Cortex of kidney (tissue), 1 donor: ENCODE measurements at places on chromosomes 6 and 20.

DNA sequence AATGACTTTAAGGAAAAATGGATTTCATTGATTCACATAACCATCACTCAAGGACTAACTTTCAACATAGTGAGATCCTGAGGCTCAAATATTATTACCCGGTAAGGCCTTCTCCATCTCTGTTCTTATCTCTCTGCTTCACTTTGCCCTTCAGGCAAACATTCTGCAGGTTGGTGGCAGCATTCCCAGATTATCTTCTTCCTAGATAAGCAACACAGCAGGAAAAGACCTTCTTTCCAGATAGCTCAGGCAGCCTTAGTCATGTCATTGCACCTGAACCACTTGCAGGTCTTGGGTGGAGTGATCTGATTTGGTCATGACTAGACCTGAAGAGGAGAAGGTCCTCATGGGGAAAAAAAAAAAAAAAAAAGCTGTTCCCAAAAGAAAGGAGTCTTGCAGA, 5.3 kb upstream of the HIVEP2 start:
- DNase-seq = no peak

DNA sequence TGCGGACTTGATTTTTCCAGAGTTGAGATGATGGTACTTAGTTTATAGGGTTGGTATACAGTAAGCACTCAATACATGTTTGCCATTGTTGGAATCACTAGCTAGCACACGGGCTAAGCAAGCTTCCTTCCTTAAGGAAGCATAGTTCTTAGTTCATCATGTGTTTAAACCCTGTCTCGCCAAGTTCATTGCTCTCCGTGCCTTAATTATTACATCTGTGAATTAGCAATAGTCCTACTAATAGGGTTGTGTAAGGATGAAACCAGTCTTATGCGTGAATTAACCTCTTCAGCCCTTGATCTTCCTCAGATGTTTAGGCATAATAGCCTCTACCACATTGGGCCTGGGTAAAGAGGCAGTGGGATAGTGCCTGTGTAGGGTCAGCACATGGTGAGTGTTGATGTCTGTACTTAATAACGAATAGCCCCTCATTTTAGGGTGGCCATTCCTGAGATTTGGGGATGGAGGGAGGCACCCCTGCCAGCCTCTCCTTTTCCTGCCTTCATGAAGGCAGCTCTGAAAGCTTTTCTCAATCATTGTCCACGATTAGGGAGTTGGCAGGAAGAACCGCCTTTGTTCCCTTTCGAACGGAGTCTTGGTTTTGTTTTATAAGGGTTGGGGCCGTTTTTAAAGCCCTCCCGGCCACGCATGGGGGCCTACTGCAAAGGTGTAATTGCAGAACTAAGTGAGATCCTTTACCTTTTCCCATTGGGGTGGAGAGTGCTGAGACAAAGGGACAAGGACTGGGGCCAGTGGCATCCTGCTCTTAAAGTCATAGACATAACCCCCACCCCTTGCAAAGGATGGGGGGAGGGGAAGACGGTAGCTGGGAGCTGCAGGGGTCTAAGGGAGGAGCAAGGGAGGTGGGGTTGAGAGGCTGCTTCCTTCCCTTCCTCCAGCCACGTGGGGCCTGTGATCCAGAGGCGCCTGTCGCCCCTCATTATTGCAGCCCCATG, 2.1 kb downstream of the DNMT3B start:
- no peak for DNase-seq

DNA sequence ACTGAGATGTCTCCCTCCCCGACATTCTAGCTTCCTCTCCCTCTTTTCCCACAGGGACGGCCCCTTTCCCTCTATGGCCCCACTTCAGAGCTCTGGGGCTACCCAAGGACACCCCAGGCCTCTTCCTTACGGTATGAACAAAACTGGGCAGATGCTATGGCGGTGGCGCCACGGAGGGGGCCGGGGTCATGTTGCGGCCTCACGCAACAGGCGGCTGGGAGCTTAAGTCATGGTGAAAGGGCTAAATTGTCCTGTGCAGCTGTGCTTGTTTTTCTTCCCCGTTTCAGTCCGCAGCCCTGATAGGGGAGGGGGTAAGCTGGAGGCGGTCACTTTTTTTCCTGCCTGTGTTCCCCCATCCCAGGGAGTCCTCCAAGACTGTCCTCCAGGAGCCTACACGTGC, 17.6 kb upstream of the KIAA1755 start:
- no peak for DNase-seq

DNA sequence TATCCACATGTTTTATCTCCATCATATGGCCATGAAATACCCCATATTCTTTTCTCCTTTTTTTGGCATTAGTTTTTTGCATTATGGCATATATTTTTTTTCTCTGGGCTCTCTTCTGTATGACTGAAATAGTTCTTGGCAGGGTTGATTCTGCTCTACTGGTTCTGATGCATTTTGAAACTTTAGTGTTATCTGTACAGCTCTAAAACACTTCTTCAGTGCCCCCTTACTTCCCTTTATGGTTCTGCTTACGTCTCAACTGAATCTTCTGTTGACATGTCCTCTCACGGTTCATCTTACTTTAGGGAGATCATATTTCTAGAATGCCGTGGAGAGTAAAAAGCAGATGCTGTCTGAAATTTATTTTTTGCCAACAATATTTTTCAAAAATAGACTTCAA, 23.2 kb upstream of the TXNDC5 start:
- DNase-seq = no peak

- DNase-seq = no peak
Measured at GRCh38 chr6:128803911-128804310, 79.0 kb upstream of the LAMA2 start.

DNA sequence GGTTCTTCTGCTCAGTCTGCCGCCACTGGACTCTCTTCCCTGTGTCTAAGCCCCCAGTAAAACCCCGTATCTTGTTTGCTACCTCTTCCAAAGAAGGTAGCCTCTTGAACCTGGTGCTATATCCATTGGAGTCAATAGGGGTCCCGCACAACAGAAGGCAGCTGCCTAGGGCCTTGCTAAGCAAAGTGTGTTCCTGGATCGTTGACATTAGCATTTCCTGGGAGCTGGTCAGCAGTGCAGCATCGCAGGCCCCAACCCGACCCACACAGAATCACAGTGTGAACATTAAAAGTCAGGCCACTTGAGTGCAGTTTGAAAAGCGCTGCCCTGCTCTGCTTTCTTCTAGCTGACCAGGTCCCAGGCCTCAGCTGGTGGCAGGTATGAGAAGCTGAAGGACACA, 2.9 kb downstream of the ADA start:
- no peak for DNase-seq

DNA sequence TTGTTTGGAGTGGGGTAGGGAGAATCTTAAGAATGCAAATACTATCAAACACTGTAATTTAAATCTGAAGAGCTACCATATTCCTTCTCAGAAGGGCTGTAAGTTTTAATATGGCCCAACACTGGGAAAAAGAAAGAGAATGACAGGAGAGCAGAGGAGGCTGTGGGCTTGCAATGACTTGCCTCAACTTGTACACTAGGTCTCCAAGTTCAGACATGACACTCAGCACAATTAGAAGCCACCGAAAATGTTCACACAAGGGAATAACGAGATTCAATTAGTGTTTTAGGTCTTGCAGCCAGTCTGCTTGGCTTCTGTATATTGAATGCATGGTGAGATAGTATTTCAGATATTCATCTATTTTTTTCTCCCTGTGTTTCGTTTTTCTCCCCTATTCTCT, 89.4 kb downstream of the HS3ST5 start:
- DNase-seq = no peak

DNA sequence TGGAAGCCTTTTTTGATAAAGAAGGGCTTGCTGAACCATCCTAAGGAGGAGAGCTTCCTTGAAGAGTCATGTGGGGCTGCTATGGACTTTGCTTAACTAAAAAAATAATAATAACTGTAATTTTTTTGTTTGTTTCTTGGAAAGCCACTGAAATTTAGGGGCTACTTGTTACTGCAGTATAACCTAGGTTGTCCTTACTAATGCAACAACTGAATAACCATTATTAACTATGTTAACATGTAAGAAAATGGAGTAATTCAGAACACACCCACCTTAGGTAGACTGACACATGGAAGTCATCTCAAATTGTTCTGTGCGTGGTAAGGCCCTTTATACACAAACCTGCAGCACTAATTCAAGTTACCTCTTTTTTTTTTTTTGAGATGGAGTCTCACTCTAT, 90.9 kb upstream of the SOX4 start:
- no peak for DNase-seq

DNA sequence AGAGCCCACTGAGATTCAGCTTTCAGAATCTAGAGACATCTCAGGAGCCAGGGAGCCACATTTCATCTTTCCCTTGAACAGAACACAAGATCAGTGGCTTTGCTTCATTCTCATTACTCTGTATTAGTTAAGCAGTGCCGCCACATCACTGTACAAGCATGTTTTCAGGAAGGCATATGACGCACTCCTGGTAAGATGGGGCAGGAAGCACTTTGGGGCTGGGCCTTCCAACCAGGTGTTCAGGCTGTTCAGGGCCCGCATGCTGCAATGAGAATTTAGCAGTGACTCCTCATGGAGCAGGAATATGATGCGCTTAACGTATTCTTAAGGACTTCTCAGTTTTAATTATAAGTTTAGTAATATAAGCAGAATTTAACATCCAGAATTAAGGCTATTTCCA, 29.7 kb upstream of the GNRH2 start:
- DNase-seq = no peak

DNA sequence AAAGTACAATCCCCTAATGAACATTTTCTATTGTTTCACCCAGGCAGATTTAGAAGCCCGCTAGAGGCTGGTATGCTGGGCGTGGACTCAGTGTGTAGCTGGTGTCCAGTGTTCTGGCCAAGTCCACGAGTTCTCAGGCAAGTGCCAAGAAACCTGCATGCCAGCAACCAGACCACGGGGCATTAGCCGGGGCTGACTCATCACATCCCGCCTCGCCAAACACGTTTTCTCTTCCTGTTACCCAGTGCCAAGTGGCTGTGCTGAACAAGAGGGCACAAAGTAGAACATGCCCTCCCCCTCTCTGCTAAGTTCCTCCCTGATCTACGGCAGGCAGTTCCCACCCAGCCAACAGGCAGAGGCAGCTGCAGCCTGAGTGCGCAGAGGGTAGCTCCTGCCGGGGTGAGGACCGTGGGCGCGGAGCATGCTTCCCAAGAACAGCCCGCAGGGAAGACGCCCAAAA, 29.6 kb downstream of the RAMACL start:
- no peak for DNase-seq

DNA sequence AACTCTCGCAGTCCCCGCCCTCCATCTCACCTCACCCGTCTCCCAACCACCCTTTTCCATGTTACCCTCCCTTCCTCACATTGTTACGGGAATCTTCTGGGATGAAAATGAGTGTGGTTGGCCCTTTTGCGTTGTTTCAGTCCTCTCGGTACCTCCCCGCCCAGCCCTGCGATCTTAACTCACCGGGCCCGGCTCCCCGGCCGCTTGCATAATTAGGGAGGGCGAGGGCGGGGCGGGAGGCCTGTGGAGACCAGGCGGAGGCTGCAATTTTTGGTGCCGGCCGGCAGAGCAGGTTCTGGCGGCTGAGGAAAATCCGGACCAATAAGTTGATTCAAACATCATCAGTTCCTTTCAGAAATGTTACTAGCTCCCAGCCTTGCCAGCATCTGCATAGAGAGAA, 25.2 kb downstream of the TFAP2B start:
- no peak for DNase-seq

DNA sequence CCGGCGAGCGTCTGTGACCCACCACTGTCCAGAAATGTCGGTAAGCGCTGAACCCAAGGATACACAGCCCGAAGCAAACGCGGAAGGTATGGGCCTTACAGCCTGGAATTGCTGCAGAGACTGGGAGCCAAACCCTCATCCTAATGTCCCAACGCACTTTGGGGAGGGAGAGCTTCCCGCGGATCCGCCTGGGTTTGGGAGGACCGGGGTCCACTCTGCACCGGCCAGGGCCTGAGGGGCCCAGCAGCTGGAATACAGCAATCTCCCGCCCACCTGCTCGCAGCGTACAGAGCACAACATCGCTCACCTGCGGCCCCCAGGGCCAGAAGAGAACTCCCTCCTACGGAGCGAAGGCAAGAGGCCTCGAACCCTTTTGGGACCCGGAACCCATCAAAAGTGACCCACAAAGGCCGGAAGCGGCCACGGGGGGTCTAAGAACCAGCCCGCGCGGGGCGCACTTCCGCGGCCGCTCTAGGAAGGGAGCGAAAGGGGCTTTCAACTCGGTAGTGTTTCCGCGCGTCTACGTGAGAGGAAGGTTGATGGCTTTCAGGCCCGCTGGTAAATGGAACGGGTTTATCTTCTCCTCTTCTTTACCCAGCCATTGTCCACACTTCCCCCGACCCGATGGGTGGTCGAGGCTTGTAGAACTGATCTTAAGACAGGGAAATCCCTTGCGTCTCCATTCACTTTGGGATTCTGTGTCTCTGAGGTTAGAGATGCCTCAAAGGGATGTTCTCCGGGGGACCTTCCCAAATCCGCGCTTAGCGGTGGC, at the start of gene ZSCAN12:
Gene ZSCAN12 (minus strand): TSS at position 398 of the 772 bp plus-strand sequence. CDS start 1,342 bp downstream, outside the sequence.
- no peak for DNase-seq

DNA sequence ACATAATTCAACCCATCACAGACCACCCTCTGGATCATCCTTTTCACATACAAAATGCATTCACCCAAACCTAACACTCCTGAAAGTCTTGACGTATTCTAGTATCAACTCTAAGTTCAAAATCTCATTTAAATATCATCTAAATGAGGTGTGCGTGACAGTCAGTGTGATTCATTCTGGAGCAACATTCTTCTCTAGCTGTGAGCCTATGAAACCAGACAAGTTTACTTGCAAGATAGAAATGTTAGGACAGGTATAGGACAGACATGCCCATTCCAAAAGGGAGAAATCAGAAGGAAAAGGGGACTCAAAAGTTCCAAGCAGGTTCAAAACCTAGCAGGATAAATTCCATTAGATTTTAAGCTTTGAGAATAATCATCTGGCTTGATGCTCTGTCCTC, 329.7 kb downstream of the CD83 start:
- DNase-seq = no peak

- DNase-seq = no peak
Measured at GRCh38 chr20:62581308-62581707, 61.0 kb upstream of the SLCO4A1 start.

DNA sequence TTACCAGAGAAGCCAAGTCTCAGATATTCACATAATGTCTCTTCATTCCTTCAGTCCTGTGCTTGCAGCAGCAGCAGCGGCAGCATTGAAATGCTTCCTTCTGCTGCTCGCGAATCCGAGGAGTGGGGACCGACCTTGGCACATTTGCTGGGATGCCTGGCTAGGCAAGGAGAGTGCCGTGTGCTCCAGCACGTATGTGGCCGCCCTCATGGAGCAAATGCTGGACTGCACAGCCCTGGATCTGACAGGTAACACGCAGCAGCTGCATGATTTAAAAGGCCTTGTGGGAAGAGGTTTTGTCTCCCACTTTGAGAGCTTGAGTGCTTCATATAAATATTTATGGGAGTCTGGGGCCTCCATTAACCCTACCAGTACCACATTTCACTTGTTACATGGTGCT, 9.9 kb downstream of the MAFB start:
- DNase-seq = no peak

DNA sequence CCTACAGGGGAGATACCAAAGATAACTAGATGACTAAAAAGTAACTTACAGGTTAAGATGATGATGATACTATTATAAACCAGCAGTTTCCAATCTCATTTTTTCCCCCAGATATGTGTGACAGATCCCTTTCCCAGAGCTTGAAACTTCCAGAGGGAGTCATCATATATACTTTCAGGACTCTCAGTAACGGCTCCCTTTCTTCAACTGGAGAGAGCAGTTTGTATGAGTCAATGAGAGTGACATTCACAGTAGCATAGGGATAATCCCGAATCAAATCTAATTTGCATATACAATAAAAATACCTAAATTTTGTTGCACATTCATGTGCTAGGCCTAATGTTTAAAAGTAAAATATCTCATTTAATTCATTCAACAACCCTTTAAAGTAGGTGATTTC, 29.7 kb downstream of the IGF2R start:
- no peak for DNase-seq
